ENCODE measurements at places on chromosomes 12 and 14.

- no peak for DNase-seq
These were observed 286.7 kb downstream of the ZFP36L1 start for GRCh38 chr14:68506021-68506644.

DNA sequence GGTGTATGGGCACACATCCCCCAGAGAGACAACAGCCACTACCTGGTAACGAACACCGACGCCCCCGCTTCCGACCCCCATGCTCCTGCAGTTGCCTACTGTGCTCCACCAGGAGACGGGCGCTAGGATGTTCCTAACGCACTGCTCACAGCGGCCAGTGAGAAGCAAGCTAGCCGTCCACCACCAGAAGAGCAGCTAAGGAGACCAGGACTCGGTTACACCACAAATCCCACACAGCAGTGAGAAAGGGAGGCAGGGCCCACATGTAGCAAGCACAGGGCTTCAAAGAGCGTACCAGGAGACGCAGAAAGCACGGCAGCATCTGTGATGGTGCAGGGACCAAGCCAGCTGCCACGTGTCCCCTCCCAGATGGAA is 117.0 kb downstream of the NCOR2 start:
- DNase-seq, result no peak

- DNase-seq, result no peak
These were observed 19.5 kb downstream of the TAMALIN start for GRCh38 chr12:52026263-52026662.

DNA sequence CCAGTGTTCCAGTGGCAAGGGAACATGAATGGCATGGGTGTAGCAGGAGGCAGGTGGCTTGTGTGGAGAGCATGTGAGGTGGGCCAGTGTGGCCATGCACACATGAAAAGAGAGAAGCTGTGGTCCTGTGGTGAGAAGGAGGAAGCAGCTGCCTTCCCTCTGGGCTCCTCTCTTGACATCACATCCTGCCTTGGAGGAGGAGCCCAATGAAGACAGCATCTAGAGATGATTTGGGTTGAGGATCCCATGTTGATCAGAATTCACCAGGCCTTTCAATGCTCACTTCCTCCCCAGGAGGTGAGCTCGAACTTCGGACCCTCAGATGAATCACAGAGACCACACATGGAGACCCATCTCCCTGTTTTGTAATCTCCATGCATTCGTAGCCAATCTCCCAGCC is 82.6 kb downstream of the LRRC74A start:
- DNase-seq, result no peak

DNA sequence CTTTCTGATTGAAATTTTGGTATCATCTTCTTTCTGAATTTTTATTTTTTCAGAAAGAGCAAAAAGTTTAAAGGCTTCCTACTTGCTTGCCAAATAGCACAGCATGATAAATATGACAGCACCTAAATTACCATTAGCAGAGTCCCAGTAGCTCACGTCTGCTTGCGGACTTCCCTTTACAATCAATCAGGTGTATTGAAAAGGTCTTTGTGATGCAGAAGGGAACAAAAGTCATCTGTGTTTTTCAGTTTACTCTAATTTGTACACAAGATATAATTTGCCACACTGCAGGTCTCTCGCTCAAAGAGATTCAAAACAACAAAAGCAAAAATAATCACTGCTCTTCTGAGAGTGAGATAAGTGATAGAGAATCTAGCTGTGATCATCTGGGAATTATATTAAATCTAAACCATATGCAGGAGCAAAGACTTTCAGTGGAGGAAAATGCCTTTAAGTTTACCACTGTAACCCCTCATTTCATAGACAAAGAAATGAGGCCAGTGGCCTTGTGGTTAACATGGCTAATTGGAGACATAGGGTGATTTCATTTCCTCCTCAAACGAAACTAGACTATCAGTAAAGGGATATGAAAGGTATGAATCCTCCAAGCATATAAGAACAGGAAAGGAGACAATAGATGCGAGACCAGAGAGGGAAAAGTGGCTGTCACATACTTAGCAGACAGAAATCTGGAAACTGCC is 240.8 kb upstream of the TMPO start:
- no peak for DNase-seq

- DNase-seq, result no peak
These were observed 46.1 kb downstream of the KTN1 start for GRCh38 chr14:55626131-55626530.

GRCh38 chr14:76699209-76699938 is 61.9 kb upstream of the VASH1 start:
- no peak for DNase-seq

DNA sequence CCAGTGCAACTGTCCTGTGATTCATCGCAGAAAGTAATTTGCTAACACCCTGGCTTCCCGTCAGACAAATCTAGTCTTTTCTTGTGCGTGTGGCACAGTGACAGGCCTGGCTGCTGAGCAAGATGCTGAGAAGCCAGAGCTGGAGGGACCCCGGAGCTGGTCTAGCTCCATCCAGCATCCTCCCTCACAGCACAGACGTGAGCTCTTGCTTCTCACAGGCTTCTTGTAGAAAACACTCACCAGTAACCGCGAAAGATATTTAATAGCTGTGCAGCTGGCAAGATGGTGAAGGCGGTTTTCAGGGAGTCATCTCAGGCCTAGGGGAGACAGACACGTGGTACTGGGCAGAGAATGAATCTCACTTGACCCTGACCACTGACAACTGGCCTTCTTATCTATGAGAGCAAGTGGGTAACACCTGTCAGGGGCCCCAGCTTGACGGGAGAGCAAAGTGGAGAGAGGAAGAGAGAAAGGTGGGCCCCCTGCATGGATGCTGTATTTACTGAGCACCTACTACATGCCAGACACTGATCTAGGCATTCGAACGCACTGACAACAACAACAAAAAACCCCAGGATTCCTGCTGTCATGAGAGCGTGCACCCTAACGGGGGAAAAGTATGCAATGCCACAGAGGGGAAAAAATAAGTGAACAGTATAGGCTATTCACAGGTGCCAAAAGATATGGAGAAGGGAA is 63.3 kb downstream of the CCDC88C start:
- DNase-seq, result no peak

GRCh38 chr12:63079791-63080502 is 71.1 kb downstream of the AVPR1A start:
- DNase-seq, result no peak

DNA sequence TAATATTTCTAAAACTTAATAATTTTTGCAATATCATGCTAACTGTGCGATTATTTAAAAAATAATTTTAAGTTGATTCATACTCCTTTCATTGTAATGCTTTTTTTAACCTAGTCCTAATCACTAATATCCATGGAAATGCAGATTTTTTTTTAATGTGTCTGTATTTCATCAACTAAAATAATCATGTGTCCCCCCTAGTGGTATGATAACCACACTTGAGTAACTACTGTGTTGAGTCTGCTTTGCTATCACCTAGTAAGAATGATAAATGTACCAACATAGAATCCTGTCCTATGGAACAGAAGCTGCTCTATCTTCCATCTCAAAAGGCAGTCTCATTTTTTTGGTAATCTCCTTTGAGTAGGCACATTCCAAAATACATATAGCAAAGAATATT is 19.1 kb upstream of the SYNE2 start:
- no peak for DNase-seq

- DNase-seq, result no peak
These were observed 156.3 kb upstream of the PDE3A start for GRCh38 chr12:20211981-20212421.

GRCh38 chr14:65461730-65462129 is 49.2 kb downstream of the FUT8 start:
- no peak for DNase-seq

- no peak for DNase-seq
These were observed 7.7 kb downstream of the GATC start for GRCh38 chr12:120453977-120454376.

DNA sequence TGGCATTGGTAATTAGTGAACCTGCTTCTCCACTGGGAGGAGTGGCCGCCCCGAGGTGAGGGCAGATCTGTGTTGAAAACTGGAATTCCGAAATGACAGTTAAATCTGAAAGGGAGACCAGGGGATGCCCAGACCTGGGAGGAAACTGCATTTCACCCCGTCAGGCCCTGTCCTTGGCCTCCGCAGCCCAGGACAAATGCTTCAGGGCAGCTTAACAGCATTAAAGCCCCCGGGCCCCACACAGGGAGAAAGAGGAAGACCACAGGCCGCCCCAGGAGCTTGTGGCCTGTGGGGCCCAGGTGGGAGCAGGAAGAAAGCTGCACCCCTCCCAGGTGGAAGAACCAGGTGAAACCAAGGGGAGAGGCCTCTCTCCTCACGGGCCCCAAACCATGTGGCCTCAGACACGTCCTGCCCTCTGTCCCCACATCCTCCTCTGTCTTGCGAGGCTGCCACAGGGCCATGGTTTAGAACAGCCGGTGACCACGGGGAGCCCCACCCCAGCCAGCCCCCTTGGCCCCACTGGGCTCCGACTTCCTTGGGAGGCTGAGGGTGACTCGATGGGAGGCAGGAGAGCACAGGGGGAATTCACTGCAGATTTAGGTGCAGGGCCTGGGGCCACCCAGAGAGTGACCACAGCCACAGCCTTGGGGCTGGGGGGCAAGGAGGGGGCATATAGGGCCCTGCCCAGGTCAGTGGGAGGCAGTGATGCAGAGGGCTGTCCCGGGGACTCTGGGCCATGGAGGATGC is 265.4 kb downstream of the ADGRD1 start:
- DNase-seq, result no peak

DNA sequence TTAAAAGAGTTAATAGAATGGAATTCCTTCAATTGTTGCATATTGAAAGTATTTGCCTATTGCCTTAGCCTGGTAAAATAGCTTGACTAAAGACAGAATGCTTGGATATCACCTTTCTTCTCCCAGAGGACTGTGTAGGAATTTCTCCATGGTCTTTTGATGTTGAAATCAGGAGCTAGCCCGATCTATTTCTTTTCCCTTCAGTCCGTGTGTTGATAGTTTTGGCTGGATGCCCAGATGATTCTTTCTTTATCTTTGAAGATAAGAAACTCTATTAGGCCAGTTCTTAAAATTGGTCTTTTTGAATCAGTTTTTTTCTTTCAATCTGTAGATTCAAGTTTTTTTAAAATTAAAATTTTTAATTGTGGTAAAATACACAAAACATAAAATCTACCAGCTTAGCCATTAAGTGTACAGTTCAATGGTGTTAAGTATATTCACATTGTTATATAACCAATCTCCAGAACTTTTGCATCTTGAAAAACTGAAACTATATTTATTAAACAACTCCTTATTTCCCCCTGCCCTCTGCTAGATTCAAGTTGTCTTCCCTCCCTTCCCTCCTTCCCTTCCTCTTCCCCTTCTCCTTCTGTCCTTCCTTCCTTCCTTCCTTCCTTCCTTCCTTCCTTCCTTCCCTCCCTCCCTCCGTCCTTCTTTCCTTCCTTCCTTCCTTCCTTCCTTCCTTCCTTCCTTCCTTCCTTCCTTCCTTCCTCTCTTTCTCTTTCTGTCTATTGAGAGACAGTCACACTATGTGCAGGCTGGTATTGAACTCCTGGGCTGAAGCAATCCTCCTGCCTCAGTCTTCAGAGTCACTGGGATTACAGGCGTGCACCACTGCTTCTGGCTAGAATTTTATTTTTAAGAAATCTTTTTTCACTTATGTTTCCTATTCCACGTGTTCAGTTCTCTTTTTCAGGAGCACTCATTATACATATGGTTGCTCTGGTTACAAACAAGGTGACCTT is 10.1 kb downstream of the LACRT start:
- DNase-seq, result no peak

GRCh38 chr12:32217354-32218310 is 111.0 kb downstream of the BICD1 start:
- DNase-seq, result no peak

DNA sequence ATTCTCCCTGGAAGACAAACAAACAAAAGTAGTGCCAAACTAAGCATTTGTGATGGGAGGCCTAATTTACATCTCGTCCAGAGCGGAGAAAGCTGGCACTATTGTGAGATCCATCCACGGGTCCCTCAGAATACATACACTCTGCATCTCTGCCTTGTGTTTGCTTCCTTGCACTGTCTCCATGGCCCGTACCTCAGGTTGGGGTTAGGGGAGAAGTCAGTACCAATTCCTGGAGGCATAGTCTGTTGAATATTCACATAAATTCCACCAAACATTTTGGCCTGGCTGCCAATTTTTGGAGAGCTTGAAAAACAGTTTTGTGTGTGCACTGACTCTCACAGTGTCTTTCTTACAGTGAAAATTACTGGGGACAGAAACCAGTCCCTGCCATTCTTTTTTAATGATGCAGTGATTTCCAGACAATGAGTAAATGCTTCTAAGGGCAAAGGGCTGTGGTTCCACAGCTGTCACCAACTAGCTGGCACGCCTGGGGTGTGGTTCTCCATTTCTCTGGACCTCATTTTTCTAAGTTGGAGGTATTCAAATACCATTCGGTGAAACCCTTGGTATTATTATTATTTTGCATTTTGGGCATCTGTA is 119.7 kb upstream of the HIF1A start:
- DNase-seq, result no peak

DNA sequence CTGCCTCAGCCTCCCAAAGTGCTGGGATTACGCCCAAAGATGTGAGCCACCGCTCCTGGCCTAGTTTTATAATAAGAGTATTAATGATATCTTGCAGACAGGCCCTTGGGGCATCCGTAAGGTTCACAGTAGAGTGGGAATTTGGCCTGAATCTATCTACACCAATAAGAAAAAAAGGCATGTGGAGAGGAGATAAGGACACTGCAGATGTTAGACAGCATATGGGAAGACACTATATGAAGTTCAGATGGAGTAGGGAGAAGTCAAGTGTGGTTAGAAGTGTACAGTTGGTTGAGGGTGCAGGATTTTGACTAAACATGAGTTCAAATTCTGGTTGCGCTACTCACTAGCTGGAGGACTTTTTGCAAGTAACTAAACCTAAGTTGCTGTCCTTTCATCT is 8.5 kb upstream of the TTC8 start:
- no peak for DNase-seq

DNA sequence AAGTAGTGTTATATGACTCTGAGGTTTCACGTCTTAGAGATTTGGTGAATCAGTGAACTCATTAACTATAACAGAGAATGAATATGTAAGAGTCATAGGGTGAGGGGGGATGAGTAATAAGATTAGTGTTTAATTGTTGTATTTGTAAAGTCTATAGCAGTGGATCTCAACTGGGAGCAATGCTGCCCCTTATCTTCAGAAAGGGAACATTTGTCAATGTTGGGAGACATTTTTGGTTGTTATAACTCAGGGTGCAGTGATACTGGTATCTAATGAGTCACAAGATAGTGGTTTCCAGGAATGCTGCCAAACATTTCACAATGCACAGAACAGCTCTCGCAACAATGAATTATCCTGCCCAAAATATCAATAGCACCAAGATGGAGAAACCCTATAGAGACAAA is 1193.7 kb downstream of the GALC start:
- no peak for DNase-seq

GRCh38 chr14:58899317-58899713 is 261.6 kb downstream of the DACT1 start:
- DNase-seq, result no peak

Data from activated CD4-positive, alpha-beta T cell treated with anti-CD3 and anti-CD28 coated beads, Interleukin-2, amount 50 U/mL, for 4 hours (primary cell).